ENCODE measurements at places on chromosomes 13 and 19. TPM values are rescaled to one million over a fixed set of nuclear protein-coding genes. Genes with fewer than 3 reads are reported as not detected.

The ZNF256 gene
- total RNA-seq = 23.2 TPM

The BRSK1 gene
- 24.1 TPM for total RNA-seq

The NLRP4 gene
- not detected for total RNA-seq

The LACC1 gene
- 0.84 TPM for total RNA-seq

- no peak overlapping the region for H3K27ac ChIP-seq
- no peaks in the 10 kb centered on the region for H3K27me3 ChIP-seq
- no peaks in the 10 kb centered on the region for H3K36me3 ChIP-seq
These were observed 6.9 kb upstream of the ATF5 start for GRCh38 chr19:49921871-49922795.
